ENCODE measurements at places on chromosomes 7 and 10. TPM values are rescaled to one million over a fixed set of nuclear protein-coding genes. Genes with fewer than 3 reads are reported as not detected.

The TRUB1 gene
- 22.2 TPM for total RNA-seq

DNA sequence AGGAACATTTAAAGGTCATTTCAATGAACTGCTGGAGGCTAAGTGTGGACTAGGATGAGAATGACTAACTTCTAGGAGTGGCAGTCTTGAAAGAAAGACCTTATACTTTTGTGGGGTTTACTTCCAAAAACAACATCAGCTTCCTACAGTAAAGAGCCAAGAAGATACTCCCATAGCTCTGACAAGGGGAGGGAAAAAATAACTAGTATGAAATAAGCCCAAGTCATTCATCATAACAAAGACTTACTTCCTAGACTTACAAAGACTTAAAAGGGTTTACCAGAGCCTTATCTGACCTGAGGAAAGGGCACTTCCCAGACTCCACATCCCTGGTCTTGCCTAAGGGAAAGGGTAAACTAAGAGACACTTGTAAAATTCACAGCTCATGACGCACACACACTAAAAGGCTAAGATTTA, 31.7 kb downstream of the ARHGAP12 start:
- DNase-seq = no peak

GRCh38 chr7:23712368-23713284, 2.6 kb downstream of the STK31 start:
- no peak for DNase-seq

The EEPD1 gene
- total RNA-seq = 7.8 TPM

GRCh38 chr7:76048668-76048988, 722 bp downstream of the MDH2 start:
- DNase-seq = peak; percentile 50

The SPAM1 gene
- total RNA-seq = not detected

- no peak for DNase-seq
Observed at GRCh38 chr7:20424500-20424899, 93.8 kb downstream of the ITGB8 start.

- DNase-seq = no peak
Observed at GRCh38 chr7:79598351-79598750, 144.9 kb upstream of the MAGI2 start.

The VAX1 gene
- total RNA-seq = not detected

DNA sequence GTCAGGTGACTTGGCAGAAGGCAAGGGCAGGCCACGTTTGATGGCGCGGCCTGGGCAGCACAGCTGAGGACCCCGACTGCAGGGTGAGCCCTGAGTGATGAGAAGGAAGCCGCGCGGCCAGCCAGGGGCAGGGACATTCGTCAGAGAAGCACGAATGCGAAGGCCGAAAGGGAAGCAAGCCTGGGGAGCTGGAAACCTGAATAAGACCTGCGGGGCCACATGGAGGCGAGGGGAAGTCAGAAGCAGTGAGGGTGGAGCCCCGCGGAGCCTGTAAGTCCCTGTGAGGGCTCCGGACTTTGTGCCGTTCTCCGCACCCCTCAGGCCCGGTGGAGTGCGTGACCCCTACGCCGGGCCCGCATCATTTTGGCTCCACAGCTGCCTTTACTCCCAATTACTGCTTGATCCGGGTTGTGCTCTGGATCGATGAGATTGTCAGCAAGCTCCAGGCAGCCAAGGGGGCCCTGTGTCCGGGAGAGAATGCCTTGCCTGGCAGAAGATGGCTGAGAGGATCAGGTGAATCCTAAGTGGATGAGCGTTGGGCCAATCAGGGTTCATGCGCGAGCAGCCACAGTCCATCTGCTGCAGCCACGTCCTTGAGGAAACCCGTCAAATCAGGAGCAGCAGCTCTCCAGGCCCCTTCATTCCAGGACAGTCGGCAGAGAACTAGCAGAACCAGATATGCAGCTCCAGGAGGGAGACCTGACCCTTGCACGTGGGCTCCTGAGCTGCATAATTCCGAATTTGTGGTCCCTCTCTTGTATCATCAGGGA, 293.3 kb upstream of the SHH start:
- no peak for DNase-seq

- no peak for DNase-seq
Observed at GRCh38 chr10:106043863-106044262, 1120.6 kb downstream of the SORCS1 start.

The ESYT2 gene
- total RNA-seq = 36.5 TPM
